Glomerular endothelial cell (primary cell): ENCODE measurements at places on chromosomes 16 and 17. TPM values are rescaled to one million over a fixed set of nuclear protein-coding genes. Genes with fewer than 3 reads are reported as not detected.

PERCC1 gene
- not detected in 2 replicates for total RNA-seq

DNA sequence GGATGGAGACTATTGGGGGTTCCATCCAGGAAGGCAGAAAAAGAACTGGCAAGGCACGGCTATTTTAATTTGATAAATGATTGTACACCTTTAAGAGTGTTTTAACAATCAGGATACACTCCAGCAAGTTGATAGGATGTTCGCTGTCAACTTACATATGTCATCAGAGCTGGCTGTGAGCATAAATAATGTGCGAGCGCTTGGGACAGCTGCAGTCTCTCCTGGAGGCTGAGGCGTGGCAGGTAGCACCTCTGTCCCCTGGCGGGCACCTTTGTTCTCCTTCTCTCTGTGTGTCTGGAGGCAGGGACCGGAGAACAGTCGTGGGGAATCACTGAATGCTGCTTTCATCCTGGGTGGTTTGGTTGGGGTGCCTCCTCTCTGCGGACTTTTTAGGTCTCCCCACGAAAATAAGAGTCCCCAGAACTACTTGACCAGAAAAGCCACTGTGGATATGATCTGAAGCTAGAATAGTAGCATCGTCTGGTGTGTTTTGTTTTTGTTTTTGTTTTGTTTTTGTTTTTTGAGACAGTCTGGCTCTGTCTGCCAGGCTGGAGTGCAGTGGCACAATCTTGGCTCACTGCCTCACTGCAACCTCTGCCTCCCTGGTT lies 9.4 kb downstream of the BAHCC1 start:
- DNase-seq, result no peak

- no peak for DNase-seq
Observed at GRCh38 chr17:1542316-1542715, 20.3 kb downstream of the PITPNA start.

DNA sequence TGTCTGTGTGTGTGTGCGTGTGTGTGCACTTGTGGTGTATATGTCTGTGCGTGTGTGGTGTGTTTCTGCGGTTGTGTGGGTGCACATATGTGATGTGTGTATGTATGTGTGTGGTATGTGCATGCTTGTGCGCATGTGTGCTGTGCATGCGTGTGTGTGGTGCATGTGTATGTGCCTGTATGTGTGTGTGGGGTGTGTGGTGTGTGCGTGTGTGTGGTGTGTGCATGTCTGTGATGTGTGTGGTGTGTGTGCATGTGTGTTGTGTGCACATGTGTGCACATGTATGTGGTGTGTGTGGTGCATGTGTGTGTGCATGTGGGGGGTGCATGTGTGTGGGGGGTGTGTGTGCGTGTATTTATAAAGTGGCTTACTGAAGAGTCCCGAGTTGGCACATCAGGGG lies 23.0 kb upstream of the DNAI2 start:
- DNase-seq, result no peak

DNA sequence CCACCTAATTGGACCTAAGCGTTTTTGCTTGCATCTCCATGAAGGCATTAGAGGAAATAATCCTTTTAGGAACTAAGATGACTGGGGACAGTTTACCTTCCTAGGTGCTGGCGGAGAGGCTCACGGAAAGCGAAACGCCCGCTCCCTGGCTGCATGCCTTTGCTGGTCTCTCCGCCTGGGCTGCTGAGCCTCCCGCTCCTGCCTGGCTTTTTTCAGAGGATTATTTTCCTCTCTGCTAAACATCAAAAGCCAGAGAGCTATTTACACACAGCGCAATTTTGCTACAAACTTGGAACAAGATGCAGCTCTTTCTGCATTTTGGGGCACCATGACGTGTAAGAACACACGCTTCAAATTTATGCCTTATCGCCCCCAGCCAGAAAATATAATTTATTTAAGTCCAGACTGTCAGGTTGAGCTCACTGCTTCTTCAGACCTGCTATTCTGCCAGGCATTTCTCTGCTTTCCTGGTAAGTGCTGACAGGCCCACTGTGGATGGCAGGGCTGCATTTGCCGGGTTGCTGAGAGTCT lies 124.4 kb downstream of the SPACA3 start:
- no peak for DNase-seq

- no peak for DNase-seq
Observed at GRCh38 chr16:86249631-86250030, 260.7 kb upstream of the FOXF1 start.

DNA sequence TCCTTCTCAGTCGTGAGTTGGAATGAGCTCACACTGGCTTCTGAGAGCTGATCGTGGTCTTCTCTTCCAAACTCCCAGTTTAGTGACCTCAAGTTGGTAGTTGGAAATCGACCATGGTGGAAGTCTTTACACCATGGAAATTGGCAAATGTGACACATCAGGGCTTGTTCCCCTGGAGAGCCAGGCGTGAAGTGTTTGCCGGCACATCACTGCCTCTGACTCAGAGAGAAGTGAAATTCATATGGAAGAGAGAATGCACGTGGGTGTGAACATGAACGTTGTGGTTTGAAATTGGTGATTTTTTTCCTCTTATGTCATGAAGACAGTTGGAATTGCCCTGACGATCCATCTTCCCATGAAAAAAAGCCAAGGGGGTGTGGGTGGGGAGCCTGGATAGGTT lies 47.4 kb downstream of the AXIN2 start:
- no peak for DNase-seq
